Melanocyte of skin (primary cell): ENCODE measurements at places on chromosomes 2 and 18. TPM values are rescaled to one million over a fixed set of nuclear protein-coding genes. Genes with fewer than 3 reads are reported as not detected.

CGREF1 gene
- total RNA-seq, result 6.2 and 10.9 TPM in 2 replicates

LCLAT1 gene
- total RNA-seq, result 31.0 and 41.8 TPM in 2 replicates

MROH2A gene
- total RNA-seq, result not detected in 2 replicates

MALL gene
- 0.33 and 19.1 TPM in 2 replicates for total RNA-seq

SCN1A gene
- under 0.01 TPM in 1 of 2 replicates, not detected in the other for total RNA-seq
